ENCODE measurements at places on chromosomes 7 and 10.
A peak's percentile ranks its signal among the peaks of the same experiment; 100 is the strongest.

- DNase-seq = no peak
These were observed 73.3 kb upstream of the MTPN start for GRCh38 chr7:136050462-136050847.

DNA sequence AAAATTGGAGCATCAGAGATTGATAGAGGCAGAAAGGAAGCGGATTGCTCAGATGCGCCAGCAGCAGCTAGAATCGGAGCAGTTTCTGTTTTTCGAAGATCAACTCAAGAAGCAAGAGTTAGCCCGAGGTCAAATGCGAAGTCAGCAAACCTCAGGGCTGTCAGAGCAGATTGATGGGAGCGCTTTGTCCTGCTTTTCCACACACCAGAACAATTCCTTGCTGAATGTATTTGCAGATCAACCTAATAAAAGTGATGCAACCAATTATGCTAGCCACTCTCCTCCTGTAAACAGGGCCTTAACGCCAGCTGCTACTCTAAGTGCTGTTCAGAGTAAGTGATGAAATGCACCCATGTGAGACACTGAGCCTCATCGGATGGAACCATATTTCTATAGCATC, 33.1 kb downstream of the STAMBPL1 start:
- DNase-seq = no peak

DNA sequence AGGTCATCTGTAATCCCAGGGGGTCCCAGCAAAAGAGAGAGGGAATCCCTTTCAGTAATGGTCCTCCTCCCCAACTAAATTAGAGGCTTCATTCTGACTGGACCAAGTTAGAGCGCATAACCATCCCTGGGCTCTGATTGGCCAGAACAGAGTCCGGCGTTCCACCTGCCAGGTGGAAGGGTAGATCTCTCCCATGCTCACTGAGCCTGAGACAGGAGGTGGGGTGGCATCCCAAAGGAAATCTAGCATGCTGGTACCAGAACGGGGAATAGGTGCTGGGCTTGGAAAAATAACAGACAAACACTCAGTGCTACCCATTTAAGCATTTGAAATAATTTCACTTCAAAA, 21.0 kb upstream of the TSPAN33 start:
- no peak for DNase-seq

- DNase-seq = no peak
These were observed 18.1 kb upstream of the KCND2 start for GRCh38 chr7:120254845-120255244.

DNA sequence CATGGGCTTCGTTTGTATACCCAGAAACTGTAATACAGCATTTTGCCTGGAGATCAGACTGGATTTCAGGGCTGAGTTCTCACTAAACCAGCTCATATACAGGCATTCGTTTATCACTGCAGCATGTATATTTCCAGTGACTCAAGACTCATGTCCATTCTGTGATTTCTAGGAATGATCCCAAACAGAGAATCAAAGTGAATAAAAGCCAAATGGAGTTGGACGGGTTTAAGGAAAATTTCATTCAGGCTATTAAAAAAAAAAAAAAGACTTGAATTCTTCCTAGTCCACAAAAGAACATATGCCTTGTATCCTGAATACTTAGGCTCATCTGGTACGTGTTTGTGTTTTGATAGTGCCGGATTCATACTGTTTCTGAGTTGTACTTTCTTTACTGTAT, 46.8 kb downstream of the TET1 start:
- DNase-seq = no peak

GRCh38 chr10:8137726-8138125, 83.2 kb downstream of the GATA3 start:
- DNase-seq = peak; percentile 49

GRCh38 chr7:153948060-153948459, 104.1 kb upstream of the DPP6 start:
- DNase-seq = no peak

- no peak for DNase-seq
These were observed 43.6 kb downstream of the PRR15 start for GRCh38 chr7:29607259-29607658.

DNA sequence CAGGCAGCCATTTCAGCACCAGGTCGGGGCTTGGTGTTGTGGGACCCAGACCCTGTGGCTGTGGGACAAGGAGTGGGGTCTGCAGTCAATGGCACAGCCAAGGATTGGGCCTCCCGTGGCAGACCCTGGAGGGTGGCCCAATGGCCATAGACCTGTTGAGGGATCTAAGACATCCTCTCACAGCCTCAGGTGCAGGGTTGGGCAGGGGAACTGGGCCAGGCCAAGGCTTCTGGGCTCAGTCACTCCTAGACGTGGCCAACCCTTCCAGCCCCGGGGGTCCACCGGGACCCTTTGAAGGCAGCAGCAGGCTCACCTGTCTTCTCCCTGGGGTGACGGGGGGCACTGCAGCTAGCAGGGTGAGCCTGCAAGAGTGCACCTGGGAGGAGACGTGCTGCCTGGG, 45.7 kb upstream of the DPYSL4 start:
- DNase-seq = no peak
